Neural crest cell (in vitro differentiated cells): ENCODE measurements at places on chromosomes 13 and 19. TPM values are rescaled to one million over a fixed set of nuclear protein-coding genes. Genes with fewer than 3 reads are reported as not detected.

- DNase-seq, result no peak
Measured at GRCh38 chr13:24161010-24161775, 673 bp downstream of the SPATA13 start.

CGB5 gene
- total RNA-seq, result not detected in 2 replicates

DNA sequence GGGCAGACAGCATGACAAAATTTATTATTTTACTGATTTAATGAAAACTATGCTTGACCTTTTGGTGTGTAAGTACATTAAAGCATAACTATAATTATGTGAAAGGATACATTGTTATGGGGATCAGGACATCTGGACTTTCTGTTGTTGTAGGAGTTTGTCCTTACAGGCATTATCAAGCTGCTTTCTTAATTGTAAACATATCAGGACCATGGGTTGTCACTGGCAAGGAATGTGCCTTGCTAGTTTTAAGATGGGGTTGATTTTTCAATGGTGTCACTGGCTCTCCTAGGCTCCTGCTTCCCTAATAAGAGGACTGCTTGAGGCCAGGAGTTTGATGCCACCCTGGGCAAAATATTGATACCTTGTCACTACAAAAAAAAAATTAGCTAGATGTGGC lies 32.6 kb downstream of the KBTBD6 start:
- no peak for DNase-seq

MAP4K1 gene
- total RNA-seq, result 1.5 and 3.4 TPM in 2 replicates

PBX4 gene
- 7.5 and 7.7 TPM in 2 replicates for total RNA-seq

AMER2 gene
- total RNA-seq, result 3.9 and 4.1 TPM in 2 replicates

VSTM2B gene
- total RNA-seq, result 0.21 TPM in 1 of 2 replicates, not detected in the other

KCNN1 gene
- total RNA-seq, result 6.2 and 6.5 TPM in 2 replicates

GRCh38 chr13:109840201-109840892 lies 54.0 kb upstream of the IRS2 start:
- DNase-seq, result no peak

GRCh38 chr19:54179921-54180461 lies 7.0 kb upstream of the TMC4 start:
- peak; percentile 67 for DNase-seq

- DNase-seq, result no peak
Measured at GRCh38 chr19:31963746-31964145, 381.7 kb upstream of the ZNF507 start.

FDX2 gene
- total RNA-seq, result 20.0 and 22.5 TPM in 2 replicates

DNA sequence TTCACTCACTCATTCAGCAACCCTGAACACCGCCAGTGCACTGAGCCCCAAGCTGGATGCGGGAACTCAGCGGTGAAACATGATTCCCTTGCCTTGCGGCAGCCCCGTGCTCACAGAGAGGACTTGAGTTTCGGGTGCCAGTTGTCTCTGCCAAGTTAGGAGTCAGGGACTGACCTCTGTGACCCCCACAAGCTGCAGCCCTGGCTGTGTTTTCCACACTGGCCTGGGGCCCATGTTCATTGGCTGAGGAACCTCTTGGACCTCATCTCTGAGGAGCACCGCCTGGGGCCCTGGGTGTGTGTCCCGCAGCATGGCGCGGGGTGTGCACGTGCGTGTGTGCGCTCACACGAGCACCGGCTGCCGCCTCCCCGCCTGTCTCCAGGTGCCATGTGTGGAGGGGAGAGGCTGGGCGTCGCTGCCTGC lies 31.0 kb downstream of the CAPN12 start:
- no peak for DNase-seq

ADGRE3 gene
- not detected in 2 replicates for total RNA-seq

- no peak for DNase-seq
Measured at GRCh38 chr13:98676239-98676638, 76.2 kb downstream of the SLC15A1 start.

DENND1C gene
- total RNA-seq, result not detected in 2 replicates

PLPPR3 gene
- total RNA-seq, result 46.3 and 50.9 TPM in 2 replicates
